NCI-H2171 (cell line): ENCODE measurements at places on chromosomes 16 and 17.

GRCh38 chr17:17347956-17348871 lies 45.0 kb downstream of the NT5M start:
- DNase-seq, result no peak

GRCh38 chr16:56479469-56479868 lies 28.1 kb downstream of the OGFOD1 start:
- DNase-seq, result no peak

GRCh38 chr16:8966817-8967131 lies 3.1 kb upstream of the USP7 start:
- no peak for DNase-seq

DNA sequence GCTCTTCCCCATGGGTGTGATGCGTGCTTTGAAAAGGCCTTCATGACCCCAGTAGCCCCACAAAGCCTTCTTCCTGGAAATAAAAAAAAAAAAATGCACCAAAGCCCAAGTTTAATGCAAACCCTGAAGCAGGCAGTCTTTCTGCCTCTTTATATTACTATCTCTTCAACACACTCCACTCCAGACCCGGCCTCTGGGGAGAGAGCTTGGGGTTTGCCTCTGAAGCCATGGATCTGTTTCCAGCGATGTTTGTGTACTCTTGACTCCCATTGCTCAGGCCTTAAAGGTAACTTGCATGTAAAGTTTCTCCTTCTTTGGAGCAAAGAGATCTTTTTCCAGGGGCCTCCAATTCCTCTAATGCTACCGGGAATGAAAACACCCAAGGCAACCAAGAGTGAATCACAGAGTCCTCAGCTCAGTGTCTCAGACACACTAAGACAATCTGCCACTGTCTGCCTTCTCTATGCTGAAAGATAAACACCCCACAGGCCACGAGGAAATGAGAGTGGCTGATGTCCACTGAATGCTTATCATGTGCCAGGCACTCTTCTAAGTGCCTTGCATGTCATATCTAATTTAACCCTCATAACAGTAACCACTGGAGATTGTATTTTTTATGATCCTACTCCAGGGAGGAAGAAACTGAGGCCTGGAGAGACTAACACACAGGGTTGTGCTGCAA lies 56.4 kb upstream of the AKTIP start:
- DNase-seq, result no peak

DNA sequence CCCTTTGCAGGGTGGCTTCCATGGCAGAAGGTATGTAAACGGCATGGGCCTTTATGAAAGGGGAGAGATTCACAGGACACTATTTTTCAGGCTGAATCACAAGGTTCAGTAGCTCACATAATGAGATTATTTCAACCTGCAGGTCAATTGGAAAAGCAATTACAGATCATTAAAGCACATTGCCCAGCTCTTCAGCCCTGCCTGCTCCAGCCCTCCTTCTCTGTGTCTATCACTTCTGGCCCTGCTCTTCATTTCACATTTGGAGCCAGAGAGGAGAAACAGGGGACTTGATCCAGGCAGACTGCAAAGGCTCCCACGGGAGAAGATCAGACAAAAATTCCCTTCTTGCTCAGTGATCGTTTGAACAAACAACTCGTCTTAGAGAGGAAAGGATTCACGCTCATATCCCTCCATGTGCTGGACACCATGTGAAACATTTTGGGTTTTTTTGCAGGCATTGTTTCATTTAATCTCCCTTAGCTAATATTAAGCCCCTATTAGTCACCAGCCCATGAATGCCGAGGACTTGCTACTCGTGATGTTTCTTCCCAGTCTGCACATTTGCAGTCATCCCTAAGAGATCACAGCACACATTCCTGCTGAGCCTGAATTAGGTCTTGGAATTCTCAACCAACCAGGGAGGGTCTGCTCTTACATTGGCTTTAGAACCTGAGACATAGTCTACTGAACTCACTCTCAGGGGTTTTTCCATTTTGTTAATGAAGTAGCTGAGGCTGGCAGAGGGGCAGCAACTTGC lies 443.9 kb upstream of the CCL2 start:
- DNase-seq, result no peak

GRCh38 chr17:4436846-4437245 lies 3.1 kb downstream of the SPNS3 start:
- no peak for DNase-seq

- DNase-seq, result no peak
Observed at GRCh38 chr17:65886315-65887245, 305.4 kb downstream of the CEP112 start.

- no peak for DNase-seq
Observed at GRCh38 chr16:78147911-78148401, 48.5 kb downstream of the WWOX start.

DNA sequence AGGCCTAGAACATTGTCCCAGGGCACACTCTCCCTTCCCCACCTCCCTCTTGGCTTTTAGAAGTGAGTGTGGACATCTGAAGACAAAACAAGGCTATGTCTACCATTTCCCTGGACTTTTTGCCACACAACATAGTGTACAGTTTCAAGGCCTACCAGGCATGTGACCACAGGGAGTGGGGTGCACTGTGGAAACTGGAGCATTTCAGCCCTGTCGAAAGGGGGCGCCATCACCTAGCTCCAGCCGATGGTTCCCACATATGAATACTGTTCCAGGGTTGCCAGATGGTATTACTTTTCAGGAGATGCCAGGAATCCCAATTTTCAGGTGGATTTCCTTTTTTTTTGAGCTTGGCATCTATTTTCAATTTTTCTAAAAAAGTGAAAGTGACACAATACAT lies 140.7 kb downstream of the KATNIP start:
- DNase-seq, result no peak

- no peak for DNase-seq
Observed at GRCh38 chr17:72429066-72429638, 308.3 kb downstream of the SOX9 start.

DNA sequence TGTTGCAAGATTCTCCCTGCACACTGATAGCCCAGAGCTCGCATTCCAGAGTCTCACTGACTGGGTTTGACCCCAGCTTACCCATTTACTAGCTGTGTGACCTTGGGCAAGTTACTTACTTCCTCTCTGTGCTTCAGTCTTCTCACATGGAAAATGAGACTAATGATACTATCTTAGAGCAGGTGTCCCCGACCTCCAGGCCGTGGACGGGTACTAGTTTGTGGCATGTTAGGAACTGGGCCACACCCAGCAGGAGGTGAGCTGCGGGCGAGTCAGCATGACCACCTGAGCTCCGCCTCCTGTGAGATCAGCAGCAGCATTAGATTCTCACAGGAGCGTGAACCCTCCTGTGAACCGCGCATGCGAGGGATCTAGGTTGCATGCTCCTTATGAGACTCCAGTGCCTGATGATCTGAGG lies 15.8 kb downstream of the ANKFY1 start:
- no peak for DNase-seq

DNA sequence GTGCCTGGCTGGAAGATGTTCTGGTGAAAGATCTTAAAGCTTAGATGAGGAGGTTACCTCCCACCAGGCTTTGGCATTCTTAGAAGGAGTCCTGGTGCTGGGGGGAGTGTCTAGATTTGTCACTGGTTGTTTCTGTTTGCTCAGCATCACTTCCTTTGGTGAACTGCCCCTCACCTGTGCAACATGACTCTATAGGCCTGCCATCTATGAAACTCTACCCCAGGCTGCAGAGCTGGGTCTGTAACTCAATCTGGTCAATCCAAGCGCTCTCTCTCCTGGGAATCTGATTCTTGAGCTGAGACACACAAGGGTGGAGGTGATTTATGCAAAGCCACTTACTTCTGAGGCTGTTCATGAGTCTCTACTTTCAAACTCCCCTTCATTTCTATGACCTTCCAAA lies 399.4 kb downstream of the NPIPA7 start:
- DNase-seq, result peak; percentile 48

- no peak for DNase-seq
Observed at GRCh38 chr16:75805946-75806345, 79.7 kb upstream of the CPHXL start.

- no peak for DNase-seq
Observed at GRCh38 chr16:4103745-4104144, 12.5 kb downstream of the ADCY9 start.

- no peak for DNase-seq
Observed at GRCh38 chr16:89828870-89829629, 775 bp downstream of the SPIRE2 start.

DNA sequence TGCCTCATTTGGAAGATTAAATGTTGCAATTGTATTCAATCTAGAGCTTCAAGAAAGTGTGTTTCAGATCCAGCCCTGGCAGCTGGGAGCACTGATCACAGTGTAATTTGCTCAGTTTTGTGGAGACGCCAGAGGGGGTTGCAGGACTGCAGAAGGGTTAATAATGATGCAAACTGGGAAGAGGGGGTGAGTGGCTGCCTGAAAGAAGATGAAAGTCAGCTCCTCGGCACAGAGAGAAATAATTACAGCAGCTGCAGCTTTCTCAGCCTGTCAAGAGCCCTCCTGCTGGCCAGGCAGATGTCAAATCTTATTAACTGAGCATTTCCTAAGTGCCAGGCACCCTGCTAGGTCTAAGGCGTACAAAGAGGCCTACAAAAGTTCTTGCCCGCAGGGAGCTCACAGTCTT lies 97.7 kb downstream of the ZNF18 start:
- no peak for DNase-seq

DNA sequence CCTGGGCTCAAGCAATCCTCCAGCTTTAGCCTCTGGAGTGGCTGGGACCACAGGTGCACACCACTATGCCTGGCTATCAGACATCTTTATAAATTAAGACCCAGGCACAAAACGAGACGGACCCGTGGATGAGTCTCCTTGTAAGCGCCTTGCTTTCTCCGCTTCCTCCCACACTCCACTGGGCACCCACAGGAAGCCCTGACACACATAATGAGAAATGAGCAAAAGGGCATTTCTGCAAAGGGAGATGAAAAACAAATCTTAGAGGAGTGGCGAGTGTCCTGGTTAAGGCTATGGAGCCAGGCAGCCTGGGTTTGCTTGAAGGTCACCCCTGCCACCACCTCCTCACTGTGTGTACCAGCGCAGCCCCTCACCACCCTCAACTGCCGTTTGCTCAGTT lies 56.3 kb downstream of the XYLT1 start:
- DNase-seq, result no peak

DNA sequence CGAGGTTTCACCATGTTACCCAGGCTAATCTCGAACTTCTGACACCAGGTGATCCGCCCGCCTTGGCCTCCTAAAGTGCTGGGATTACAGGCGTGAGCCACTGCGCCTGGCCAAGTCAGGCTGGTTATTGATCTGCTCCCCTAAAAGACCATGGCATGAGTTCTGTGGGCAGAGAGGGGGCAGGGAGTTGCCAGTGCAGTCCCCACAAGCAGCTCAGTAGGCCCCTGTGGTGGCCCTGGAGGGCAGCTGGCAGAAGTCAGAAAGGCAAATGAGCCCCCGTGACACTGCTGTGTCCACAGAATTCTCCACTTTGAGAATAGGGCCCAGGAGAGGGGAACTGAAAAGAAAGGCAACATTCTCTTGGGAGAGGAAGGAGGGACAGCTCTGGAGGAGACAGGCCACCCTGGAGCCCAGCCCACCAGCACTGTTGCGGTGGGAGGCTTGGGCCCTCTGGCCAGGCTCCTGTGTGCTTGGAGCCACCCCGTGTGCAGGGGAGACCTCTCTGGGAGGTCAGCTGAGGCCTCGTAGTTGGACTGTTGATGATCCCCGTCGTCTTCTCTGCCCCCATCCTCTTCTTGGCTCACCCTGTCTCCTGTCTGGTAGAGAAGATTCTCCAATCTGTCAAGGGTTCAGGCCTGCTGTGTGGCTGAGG lies 2.1 kb upstream of the AMDHD2 start:
- no peak for DNase-seq

GRCh38 chr17:34826332-34826731 lies 134.9 kb downstream of the CCT6B start:
- no peak for DNase-seq

GRCh38 chr17:11979795-11980194 lies 17.5 kb downstream of the ZNF18 start:
- no peak for DNase-seq

DNA sequence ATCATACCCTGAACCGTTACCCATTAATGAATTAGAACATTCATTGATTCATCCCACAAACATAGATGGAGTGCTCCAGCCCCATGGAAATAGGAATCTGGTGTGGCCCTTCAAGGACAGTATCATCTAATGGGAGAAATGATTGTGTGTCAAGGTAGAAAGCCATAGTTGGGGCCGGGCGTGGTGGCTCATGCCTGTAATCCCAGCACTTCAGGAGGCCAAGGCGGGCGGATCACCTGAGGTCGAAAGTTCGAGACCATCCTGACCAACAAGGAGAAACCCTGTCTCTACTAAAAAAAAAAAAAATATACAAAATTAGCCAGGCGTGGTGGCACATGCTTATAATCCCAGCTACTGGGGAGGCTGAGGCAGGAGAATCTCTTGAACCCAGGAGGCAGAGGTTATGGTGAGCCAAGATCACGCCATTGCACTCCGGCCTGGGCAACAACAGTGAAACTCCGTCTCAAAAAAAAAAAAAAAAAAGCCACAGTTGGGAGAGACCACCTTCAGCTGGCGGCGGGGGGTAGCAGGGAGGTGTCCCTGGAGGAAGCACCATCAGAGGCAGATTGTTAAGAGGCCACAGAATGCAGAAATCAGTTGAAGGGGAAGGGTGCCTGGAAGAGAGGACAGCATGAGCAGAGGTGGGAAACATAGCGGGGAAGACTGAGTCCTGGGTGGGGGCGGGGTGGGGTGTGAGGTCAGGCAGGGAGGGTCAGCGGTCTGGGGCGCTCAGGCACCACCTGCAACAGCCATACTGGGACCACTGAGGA lies 60.0 kb downstream of the USP22 start:
- no peak for DNase-seq

- no peak for DNase-seq
Observed at GRCh38 chr17:42198897-42199296, 4.6 kb upstream of the GHDC start.

DNA sequence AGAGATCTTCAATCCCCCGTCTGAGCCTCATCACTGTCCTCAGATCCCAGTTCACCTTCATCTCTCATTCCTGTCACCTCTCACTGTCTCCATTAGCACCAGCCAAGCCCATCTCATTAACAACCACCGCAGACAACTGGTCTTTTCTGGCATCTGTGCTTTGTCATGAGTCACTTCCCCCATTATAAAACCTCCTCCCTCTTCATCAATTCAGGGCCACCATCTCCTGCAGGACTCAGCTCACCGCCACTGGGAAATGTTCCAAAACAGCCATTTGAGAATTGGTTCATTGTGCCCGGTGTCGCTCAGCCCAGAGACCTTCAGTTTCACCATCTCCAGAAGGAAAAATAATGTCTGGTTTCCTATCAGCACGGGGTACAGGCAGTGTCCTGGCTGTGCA lies 56.9 kb upstream of the TEKT3 start:
- DNase-seq, result no peak

DNA sequence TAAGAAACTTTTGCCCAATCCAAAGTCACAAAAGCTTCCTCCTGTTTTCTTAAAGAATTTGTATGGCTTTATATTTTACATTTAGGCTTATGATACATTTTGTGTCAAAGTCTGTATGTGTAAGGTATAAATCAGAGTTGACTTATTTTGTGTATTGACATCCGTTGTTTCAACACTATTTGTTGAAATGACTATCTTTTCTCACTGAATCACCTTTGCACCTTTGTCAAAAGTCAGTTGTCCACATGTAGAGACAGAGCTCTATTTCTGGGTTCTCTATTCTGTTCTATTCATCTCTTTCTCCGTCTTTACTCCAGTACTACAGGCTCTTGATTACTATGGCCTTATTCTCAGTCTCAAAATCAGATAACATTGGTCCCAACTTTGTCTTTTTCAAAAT lies 73.2 kb downstream of the C16orf78 start:
- no peak for DNase-seq
